Dorsolateral prefrontal cortex (tissue), 122 donors: ENCODE measurements at places on chromosomes 11 and 22.

- no peak for DNase-seq
These were observed 63.2 kb upstream of the ARFGAP3 start for GRCh38 chr22:42920101-42920820.

- DNase-seq = no peak
These were observed 15.1 kb upstream of the CSRP3 start for GRCh38 chr11:19216709-19217374.

GRCh38 chr11:1639102-1639620, 9.6 kb downstream of the KRTAP5-5 start:
- no peak for DNase-seq

DNA sequence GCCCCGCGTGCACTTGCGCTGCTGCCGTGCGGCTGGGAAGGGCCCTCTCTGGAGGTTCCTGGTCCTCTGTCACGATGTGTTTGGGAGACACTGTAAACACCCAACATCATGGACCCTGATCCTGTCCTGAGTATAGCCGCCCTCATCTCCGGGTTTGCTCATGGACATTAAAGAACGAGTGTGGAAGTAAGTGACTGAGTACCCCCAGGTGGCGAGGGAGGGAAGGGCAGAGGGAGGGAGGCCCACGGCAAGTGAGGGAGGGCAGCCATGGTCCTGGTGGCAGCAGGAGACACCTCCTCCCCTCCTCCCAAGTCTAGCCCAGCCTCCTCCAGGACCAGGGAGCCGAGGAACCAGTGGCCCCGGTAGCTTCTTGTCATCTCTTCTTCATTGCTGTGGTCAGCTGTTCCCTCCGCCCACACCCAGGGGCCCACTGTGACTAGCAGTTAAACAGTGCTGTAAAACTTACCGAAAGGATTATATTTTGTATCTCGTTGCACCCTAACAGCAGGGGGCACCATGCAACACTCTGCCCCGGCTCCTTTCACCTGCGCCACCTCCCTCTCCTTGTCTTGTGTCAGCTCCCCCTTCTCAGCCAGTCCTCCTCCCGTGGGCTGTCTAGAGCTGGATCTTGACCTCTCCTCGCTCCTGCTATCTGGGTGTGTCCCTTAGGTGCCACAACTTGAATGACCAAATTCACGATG, 566.5 kb upstream of the B3GAT1 start:
- DNase-seq = no peak

GRCh38 chr11:116507849-116508695, 264.7 kb downstream of the BUD13 start:
- no peak for DNase-seq

- DNase-seq = no peak
These were observed 3.9 kb downstream of the CD3D start for GRCh38 chr11:118338637-118339061.

GRCh38 chr22:22516992-22517391, 3.1 kb downstream of the ZNF280A start:
- DNase-seq = no peak

- DNase-seq = no peak
These were observed 122.1 kb downstream of the CSNK2A3 start for GRCh38 chr11:11230802-11231562.

GRCh38 chr22:47204002-47204979, 441.8 kb downstream of the TBC1D22A start:
- DNase-seq = no peak

DNA sequence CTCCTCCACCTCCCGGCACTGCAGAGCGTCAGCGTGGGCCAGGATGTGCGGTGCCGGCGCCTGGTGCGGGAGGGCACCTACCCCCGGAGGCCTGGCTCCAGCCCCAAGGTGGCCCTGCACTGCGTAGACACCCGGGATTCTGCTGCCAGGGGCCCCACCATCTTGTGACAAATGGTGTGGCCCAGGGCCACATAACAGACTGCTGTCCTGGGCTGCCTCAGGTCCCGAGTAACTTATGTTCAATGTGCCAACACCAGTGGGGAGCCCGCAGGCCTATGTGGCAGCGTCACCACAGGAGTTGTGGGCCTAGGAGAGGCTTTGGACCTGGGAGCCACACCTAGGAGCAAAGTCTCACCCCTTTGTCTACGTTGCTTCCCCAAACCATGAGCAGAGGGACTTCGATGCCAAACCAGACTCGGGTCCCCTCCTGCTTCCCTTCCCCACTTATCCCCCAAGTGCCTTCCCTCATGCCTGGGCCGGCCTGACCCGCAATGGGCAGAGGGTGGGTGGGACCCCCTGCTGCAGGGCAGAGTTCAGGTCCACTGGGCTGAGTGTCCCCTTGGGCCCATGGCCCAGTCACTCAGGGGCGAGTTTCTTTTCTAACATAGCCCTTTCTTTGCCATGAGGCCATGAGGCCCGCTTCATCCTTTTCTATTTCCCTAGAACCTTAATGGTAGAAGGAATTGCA, 13.5 kb downstream of the TSKU start:
- no peak for DNase-seq

- no peak for DNase-seq
These were observed 123.9 kb downstream of the MRTFA start for GRCh38 chr22:40512426-40513136.

- DNase-seq = no peak
These were observed 6.7 kb downstream of the ZC3H7B start for GRCh38 chr22:41308054-41308453.

DNA sequence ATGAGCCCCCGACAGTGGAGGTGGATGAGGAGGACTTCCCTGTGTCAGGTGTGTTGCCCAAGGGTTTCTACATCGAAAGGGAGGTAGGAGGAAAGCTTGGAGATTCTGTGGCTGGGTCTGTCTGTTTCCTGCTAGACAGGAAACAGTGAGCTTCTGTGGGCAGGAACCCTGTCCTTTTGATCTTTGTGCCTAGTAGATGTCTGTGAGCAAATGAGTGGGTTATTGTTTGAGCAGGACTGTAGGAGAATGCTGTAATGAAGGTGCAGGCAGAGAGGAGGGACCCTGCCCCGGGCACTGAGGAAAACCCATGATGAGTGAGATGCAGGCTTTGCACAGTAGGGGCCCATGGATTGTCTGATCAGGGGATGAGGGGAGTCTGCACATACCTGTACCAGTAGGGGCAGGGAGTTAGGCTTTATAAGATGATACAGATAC, 14.0 kb downstream of the USP35 start:
- DNase-seq = no peak

DNA sequence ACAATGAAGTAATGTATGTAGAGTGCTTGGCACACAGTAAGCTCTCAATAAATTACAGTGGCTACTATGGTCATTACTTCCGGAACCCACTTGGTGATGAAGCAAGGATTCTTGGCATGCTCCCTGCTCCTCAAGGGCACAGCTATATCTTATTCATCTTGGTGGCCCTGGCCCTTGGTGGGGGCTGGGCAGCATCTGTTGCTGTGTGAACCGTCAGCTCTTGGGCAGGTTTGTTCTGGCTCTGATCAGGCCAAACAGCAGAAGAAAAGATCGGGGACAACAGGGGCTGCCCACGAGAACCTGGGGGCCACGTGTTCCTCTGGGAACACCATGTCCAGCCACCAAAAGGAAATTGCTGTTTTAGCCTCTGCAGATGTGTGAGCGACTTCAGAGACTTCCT, 136.9 kb upstream of the SYT13 start:
- no peak for DNase-seq

GRCh38 chr11:102451041-102451680, 1.4 kb downstream of the TMEM123 start:
- no peak for DNase-seq

DNA sequence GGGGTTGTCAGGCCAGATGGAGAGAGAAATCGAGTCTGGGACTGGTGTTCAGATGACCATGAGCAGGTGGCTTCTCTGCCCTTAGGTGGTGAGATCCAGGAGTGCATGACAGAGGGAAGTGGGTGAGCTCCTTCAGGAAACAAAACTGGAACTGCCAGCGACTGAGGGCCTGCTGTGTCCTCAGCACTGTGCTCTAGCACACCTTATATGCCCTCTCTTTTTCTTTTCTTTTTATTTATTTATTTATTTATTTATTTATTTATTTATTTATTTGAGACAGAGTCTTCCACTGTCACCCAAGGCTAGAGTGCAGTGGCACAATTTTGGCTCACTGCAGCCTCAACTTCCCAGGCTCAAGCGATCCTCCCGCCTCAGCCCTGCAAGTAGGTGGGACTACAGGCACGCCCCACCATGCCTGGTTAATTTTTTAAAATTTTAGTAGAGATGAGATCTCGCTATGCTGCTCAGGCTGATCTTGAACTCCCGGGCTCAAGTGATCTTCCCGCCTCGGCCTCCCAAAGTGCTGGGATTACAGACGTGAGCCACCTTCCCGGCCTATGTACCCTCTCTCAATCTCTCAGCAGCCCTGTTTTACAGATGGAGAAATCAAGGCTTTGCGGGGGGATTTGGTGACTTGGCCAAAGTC, 14.8 kb upstream of the RASD2 start:
- DNase-seq = no peak
